ENCODE measurements at places on chromosomes 6 and 20. TPM values are rescaled to one million over a fixed set of nuclear protein-coding genes. Genes with fewer than 3 reads are reported as not detected.

The TBXT gene
- total RNA-seq: not detected

The PHACTR3 gene
- total RNA-seq: not detected

The TRAPPC3L gene
- not detected for total RNA-seq

The TDRD6 gene
- not detected for total RNA-seq

The WFDC11 gene
- not detected for total RNA-seq

The LY6G6F gene
- not detected for total RNA-seq

The SNPH gene
- 2.1 TPM for total RNA-seq

The CABLES2 gene
- total RNA-seq: 8.8 TPM

The CALHM4 gene
- not detected for total RNA-seq

The PDE10A gene
- not detected for total RNA-seq

The C20orf202 gene
- total RNA-seq: not detected

The PHF20 gene
- 55.9 TPM for total RNA-seq

The CCN5 gene
- total RNA-seq: not detected

The PLN gene
- total RNA-seq: not detected

The IL20RA gene
- not detected for total RNA-seq

The OLIG3 gene
- not detected for total RNA-seq

The SAMD5 gene
- not detected for total RNA-seq

The GRM1 gene
- not detected for total RNA-seq

The HUS1B gene
- 0.82 TPM for total RNA-seq

The GSTA1 gene
- not detected for total RNA-seq

The PPP1R3D gene
- 6.1 TPM for total RNA-seq

The SLCO4A1 gene
- 60.9 TPM for total RNA-seq

The BPIFB2 gene
- not detected for total RNA-seq

The SMOC2 gene
- not detected for total RNA-seq

The FLRT3 gene
- total RNA-seq: not detected

The RSPH3 gene
- total RNA-seq: 4.2 TPM

The HLA-DRA gene
- 12.9 TPM for total RNA-seq

The HMGCLL1 gene
- not detected for total RNA-seq

The DDR1 gene
- total RNA-seq: 8.7 TPM

The ERVFRD-1 gene
- not detected for total RNA-seq

The DDX43 gene
- total RNA-seq: 0.42 TPM

The OXT gene
- total RNA-seq: not detected

The OR2J3 gene
- not detected for total RNA-seq

The MSH5 gene
- 61.5 TPM for total RNA-seq

The UBD gene
- 0.84 TPM for total RNA-seq

The KCTD20 gene
- 52.7 TPM for total RNA-seq

The GNAS gene
- total RNA-seq: 764 TPM

The ZNF337 gene
- total RNA-seq: 11.7 TPM

The DNAH8 gene
- 0.04 TPM for total RNA-seq

The TAGAP gene
- 121 TPM for total RNA-seq

The GABRR1 gene
- not detected for total RNA-seq
